ENCODE measurements at places on chromosomes 11 and 22. TPM values are rescaled to one million over a fixed set of nuclear protein-coding genes. Genes with fewer than 3 reads are reported as not detected.
A peak's percentile ranks its signal among the peaks of the same experiment; 100 is the strongest.

- DNase-seq = peak; percentile 59
Observed at GRCh38 chr11:74018331-74019005, 9.6 kb upstream of the UCP3 start.

GRCh38 chr11:80383655-80384054 is 942.8 kb upstream of the TENM4 start:
- no peak for DNase-seq

- no peak for DNase-seq
Observed at GRCh38 chr22:48808038-48808960, 1019.4 kb downstream of the BRD1 start.

GRCh38 chr22:16838073-16838472 is 12.9 kb upstream of the XKR3 start:
- DNase-seq = no peak

GRCh38 chr11:33387581-33387980 is 130.4 kb downstream of the HIPK3 start:
- DNase-seq = no peak

GRCh38 chr22:37519268-37520195 is at the start of gene CARD10:
CARD10 (minus strand) TSS chr22:37519415; CDS start chr22:37519200, 215 bp downstream.
- no peak for DNase-seq

GRCh38 chr11:134139873-134140331 is 71.0 kb downstream of the JAM3 start:
- DNase-seq = peak; percentile 85

BAIAP2L2 gene
- polyA plus RNA-seq = 1.3 TPM

GRCh38 chr11:3709977-3710376 is 38.8 kb upstream of the CHRNA10 start:
- DNase-seq = no peak

KIAA0930 gene
- 11.2 TPM for polyA plus RNA-seq

- DNase-seq = no peak
Observed at GRCh38 chr22:32606181-32606580, 131.6 kb downstream of the FBXO7 start.

- DNase-seq = no peak
Observed at GRCh38 chr11:120151536-120151935, 13.6 kb upstream of the TRIM29 start.

GSTT2 gene
- polyA plus RNA-seq = 2.6 TPM

DNA sequence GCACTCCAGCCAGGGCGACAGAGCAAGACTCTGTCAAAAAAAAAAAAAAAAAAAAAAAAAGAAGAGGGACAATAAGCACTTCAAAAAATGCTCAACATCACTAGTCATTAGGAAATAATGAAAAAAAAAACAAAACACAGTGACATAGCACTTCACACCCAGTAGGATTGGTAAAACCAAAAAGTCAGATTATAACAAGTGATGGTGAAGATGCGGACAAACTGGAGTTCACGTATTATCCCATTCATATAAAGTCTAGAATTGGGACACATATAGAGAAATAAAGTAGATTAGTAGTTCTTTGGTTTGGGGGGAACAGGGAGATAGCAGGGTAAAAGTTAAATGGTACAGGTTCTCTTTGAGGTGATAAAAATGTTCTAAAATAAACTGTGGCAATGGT is 64.6 kb downstream of the MRTFA start:
- DNase-seq = no peak

DNA sequence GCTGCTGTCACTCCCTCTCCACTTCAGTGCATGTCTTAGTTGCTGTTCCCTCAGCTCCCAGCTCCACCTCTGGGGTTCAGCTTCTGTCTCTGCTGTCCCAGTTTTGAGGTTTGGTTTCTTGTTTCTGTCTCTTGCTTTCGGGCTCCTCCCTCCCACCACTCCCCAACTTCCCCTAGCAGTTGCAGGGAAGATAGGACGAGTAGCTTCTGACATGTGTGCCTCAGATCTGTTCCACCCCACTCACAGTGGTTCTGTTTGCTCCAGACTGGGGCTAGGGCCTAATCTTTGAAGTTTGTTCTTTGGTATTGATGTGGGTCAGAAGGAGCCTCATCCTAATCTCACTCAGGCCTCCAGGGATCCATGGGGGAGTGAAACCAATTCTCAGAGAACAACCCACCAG is 2.6 kb upstream of the RRM1 start:
- DNase-seq = no peak

DNA sequence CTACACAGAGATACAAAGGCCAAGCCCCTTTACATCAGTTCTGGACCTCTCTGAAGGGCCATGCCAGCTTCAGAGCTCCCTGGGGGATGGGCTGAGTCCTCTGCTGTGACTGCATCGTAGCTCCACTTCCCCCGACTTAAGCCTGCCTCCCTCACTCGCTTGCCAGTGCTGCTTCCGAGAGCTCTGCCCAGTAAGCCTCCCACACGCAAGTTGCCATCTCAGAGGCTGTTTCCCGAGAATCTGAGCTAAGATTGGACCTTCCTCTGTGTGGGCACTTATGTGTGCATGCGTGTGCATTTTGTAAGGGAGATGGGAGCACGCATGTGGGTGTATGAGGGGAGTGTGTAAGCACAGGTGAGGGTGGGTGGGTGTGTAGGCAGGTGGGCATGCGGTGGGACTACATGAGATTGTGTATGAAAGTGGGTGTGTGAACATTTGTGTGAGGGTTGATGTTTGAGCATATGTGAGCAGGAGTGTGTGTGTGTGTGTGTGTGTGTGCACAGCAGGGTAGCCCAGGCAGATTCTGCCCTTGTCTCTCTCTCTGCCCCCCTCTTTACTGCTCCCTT is 163.0 kb upstream of the SYT13 start:
- no peak for DNase-seq

FUT4 gene
- polyA plus RNA-seq = 6.2 TPM

- no peak for DNase-seq
Observed at GRCh38 chr11:127816962-127817361, 770.4 kb downstream of the ETS1 start.

DNA sequence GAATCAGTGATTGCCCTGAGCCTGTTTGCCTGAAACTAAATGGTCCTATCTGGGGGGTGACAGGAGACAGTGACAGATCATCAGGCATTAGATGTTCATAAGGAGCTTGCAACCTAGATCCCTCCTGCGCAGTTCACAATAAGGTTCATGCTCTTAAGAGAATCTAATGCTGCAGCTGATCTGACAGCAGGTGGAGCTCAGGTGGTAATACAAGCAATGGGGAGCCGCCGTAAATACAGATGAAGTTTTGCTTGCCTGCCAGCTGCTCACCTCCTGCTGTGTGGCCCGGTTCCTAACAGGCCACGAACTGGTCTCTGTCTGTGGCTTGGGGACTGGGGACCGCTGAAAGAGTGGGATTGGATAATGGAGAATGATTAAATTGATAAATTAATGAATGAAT is 14.0 kb downstream of the NOX4 start:
- DNase-seq = no peak

DNA sequence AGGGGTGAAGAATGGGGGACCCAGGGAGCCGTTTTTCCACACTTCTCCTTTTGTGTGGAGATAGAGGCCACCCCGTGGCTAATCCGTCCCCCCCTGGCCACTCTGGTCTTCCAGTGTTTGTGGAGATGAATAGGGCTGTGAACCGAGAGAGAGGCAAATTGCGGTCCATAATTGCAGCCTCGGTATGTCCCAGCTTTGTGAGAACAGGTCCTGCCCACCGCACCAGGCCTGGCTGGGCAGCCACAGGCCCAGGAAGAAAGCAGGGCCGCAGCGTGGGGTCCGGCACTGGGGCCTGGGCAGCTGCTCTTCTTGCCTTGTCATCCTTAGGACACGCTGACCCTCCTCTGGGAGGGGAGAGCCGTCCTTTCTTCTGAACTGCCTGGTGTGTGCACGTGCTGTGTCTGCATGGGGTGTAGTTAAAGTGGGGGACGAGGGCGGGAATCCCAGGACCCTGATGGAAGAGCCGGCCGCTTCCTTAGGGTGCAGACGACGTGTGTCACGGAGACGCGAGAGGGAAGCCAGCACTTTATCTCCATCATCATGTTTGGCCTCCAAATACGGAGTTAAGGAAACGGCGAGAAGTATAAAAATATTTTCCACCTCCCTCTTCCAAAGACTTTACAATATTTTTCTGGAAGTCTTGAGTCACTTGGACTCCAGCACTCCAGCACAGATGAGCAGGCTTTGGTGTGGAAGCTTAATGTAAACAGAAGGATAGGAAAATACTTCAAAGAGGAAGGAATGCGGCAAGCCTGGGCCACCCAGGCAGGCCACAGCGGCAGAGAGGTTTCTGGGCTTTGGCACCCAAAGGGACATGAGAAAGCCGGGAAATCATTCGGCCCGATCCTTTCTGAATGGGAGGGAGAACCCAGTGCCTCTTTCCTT is 1248.4 kb downstream of the BRD1 start:
- DNase-seq = peak; percentile 59

PTPRCAP gene
- polyA plus RNA-seq = 1.3 TPM

- DNase-seq = no peak
Observed at GRCh38 chr11:35267504-35267903, 128.5 kb downstream of the CD44 start.

DNA sequence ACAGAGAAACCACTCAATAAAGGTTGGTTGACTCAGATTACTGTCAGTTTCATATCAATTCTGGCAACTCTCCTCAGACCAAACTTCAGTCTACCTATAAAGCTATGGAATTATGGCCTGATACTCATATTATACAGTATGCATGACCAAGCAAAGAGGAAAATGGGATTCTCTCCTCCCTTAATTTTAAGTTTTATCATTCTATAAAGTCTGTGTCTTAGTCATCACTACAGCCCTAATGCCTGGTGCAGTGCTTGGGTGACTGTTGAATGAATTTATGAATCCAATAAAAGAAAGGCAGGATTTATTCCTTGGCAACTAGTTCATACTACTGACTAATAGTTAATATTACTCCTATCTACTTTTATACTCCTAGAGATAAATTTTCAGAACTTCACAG is 37.6 kb upstream of the GRAMD1B start:
- no peak for DNase-seq

OR6T1 gene
- not detected for polyA plus RNA-seq

DNA sequence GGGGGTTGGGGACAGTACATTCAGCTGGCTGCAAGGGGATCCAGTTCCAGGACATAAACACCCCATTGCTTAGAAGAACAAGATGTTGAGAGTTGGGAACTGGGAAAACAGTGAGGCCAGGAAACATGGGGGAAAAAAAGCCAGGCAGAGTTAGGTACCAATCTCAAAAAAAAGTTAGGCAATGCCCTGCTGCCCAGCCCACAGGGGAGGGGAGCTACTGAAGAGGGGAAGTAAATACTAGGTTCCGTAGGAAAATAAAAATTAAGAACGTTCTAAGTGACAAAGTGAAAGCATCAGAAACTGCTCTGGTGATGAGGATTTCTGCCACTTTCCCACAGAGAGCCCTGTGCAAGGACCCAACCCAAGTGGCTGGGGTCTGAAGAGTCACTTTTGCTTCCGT is 12.0 kb downstream of the SPTBN2 start:
- DNase-seq = no peak

DNA sequence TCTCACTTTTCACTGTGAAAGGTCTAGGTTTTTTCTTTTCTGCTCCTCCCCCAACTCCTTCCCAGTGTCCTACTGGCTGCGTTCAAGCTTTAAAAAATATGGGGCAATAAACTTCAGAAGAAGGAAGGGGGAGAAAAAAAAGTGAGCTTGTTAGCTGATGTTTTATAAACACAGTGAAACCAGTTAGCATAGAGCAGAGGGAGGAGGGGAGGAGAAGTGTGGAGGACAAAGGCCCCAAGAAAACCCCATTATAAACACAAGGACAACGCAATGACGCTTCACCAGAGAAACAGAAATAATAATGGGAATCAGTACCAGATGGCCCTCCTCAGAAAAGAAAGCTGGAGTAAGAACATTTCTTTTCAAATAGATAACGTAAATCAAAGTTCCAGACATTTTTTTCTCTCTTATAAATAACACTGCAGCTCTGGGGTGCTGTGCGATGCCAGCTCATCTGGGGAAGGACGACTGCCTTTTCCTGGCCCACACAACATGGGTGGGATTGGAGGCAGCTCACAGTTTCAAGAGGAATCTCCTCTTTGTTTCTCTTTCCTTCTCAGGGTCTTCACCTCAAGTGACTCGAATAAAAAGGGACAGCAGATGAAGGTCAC is 235.4 kb upstream of the NARS2 start:
- no peak for DNase-seq

OVCH2 gene
- not detected for polyA plus RNA-seq

- no peak for DNase-seq
Observed at GRCh38 chr22:46951350-46951749, 188.9 kb downstream of the TBC1D22A start.

GRCh38 chr11:113974741-113975470 is at the start of gene HTR3A:
HTR3A (plus strand) TSS chr11:113975108; CDS start chr11:113975326, 218 bp downstream.
- DNase-seq = peak; percentile 57

DNA sequence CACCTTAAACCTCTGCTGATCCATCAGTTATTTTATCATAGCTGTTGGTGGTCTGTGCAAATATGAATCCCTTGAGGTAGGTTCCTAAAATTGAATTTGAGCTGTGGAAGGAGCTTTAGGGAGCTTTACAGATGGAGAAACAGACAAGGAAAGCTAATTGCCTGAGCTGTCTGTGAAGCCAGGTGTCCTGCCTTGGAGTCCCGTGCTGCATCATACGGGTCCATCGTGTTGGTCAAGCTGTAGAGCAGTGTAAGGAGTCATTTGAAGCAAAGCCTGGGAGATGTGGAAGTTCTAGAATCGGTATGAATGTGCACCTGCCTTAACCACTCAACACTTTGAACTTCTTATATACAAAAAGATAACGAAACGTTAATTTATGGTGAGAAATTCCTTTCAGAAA is 1.0 kb downstream of the POLA2 start:
- DNase-seq = no peak

DNA sequence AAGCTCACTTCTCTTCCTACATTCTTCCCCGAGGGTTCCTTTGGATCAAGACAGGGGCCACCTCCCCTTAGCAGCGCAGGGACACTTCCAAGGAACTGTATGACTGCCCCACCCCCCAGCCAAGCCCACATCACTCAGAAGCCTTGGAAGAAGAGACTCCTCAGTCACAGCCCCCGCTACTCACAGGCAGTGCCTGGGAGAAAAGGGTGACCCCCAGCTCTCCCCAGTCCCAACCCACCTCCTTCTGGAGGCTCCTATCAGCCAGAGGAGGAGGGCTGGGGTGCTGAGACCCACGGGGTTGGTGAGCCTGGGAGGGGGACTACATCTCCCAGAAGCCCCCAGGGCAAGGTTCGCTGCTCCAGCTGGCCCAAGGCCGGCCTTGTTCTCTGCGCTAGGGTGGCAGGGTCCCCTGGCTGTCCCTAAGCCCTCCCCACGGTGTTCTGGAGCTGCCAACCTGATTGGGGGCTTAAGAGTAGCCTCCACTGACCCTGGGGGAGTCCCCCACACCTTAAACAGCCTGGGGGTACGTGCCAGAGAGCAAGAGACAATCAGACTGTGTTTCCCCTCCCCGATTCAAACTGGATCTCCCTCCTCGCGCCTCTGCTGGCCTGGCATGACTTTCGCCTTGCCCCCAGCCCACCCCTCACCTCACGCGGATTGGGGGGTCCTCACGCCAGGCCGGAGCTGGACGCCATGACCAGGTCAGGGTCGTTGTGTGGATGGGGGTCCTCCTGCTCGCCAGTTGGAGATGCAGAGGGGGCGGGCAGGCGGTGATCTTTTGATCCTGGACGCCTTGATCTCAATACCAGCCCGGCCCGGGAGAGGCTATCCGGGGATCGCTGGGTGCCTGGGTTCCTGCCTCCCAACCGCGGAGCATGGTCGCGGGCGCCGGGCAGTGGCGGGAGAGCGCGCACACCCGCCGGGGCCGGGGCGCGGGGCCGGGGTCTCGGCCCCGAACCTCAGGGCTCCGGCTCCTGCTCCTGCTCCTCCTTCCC is 838 bp downstream of the BCL9L start:
- DNase-seq = no peak

- DNase-seq = no peak
Observed at GRCh38 chr22:45640941-45641621, 30.6 kb upstream of the ATXN10 start.
